Effector CD4-positive, alpha-beta T cell (primary cell): ENCODE measurements at places on chromosomes 13 and 19.

DNA sequence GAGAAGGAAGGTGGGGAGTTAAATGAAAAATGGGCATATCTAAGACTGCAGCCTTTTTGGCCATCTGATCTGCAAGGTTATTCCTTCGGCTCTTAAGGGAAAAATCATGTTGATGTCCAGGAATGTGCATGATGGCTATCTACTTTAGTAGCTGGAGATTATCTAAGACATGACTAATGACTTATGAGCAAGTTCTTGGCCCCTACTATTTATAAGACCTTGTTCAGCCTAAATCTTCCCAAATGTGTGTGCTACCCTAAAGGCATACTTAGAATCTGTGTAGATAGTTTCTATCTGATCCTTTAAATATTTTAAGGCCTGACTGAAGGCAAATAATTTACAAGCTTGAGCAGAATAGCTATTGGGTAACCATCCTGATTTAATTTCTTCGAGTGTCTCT lies 41.8 kb upstream of the CD177 start:
- DNase-seq, result no peak

- DNase-seq, result no peak
Observed at GRCh38 chr13:110911880-110912279, 3.0 kb downstream of the ANKRD10 start.

GRCh38 chr19:54069470-54069869 lies 5.8 kb upstream of the VSTM1 start:
- DNase-seq, result no peak

DNA sequence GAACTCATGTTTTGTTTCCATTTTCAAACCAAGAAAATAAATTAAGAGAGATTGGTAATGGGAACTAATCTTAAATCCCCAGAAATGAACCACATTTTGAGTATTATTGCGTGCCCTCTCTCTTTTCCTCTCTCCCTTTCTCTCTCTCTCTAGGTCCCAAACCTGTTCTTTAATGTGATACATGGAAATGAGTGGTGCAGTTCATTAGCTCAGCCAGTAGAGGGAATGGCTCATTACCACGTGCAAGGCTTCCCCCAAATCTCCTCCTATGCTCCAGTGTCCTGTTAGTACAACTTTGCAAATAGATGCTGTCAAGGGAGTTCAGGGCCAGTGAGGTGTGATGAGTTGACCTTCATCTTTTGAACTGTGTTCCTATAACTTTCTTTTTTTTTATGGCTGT lies 178.4 kb downstream of the FGF9 start:
- DNase-seq, result peak; percentile 4

DNA sequence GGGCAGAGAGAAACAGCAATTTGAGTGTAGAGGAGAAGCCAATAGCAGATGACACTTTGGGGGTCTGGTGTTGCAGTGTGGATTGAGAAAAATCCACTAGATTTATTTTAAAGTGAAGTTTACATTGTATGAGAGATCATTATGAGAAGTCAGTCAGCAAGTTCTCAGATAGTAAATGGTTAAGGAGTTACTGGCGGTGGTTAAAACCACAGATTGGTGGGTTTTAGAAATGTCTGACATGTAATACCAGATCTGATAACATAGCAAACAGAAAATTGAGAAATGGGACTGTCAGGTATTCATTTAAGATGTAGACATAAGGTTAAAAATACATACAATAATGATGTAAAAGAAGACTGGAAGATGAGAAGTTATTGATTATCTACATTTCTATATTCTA lies 7.2 kb downstream of the ABHD13 start:
- DNase-seq, result no peak

GRCh38 chr19:42155796-42156195 lies 23.6 kb upstream of the POU2F2 start:
- no peak for DNase-seq

DNA sequence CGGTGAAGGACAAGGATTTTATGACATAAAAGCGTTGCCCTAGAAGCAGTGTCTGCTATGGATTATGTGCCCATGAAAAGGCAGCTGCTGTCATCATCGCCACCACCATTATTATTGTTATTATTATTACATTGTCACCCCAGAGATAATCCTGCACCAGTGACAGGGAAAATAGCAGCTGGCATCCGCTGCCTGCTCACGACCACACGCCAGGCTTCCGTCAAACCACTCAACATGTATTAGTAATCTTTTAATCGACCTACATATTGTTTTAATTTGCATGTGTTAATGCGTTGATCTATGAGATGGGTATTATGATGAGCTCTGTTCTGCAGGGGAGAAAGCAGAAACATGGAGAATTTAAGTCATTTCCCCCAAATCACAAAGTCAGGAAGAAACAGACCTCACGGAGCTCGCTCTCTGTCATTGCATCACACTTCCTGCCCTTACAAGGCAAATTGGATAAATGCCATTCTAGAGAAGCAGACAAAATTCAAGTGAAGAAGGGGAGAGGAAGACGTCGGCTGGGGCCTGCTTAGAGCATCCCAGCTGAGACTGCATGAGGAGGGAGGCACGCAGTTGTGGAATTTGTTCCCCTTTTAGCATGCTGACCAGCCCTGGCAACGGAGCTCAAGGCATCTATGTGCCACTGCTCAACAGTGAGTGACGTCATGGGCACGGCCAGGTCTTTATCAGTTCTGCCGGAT lies at the start of gene FFAR3:
Gene FFAR3, plus strand, starts transcription at position 594 of the 707 bp plus-strand sequence. CDS start 431 bp downstream, outside the sequence.
- no peak for DNase-seq
